Inflammatory macrophage treated with lipopolysaccharide for 4 hours (primary cell): ENCODE measurements at places on chromosomes 11 and 22.
A peak's percentile ranks its signal among the peaks of the same experiment; 100 is the strongest.

- no peak for DNase-seq
These were observed 157.0 kb upstream of the NECTIN1 start for GRCh38 chr11:119885861-119886567.

DNA sequence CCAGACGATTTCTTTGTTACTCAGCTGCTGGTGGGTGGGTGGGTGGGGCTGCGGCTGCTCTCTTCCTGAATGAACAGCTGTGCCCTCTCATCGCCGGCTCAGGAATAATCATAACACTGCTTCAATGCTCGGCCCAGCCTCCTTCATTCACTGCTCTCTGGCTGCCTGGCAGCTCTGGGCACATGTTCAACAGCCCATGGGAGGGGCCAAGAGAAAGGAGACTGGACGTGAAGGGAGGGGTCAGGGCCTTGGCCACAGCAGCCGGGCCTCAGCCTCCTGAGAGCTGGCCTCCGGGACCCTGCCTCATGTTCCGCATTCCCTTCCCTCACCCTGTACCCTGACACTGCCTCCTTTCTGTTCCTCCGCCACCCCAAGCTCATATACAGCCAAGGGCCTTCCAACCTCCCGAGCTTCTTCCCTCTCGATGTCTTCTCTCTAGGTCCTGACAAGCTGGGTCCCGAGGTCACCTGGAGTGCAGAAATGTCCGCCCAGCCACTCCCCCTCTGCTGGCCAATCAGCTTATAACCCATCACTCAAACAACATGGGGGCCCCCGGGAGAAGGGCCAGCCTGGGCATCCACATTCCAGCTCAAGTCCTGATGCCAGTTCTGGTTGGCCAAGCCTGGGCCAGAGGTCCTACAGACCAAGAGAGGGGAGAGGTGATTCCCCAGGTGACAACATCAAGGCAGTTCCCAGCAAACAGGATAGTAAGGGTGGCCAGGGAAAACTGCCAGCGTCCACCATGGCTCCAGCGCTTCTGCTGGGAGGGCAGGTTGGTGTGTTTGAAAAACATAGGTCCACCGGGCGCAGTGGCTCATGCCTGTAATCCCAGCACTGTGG is 3.2 kb upstream of the CSDC2 start:
- peak; percentile 11 for DNase-seq

GRCh38 chr11:88448131-88448670 is 110.7 kb upstream of the CTSC start:
- DNase-seq: no peak

GRCh38 chr11:17153757-17154156 is 54.0 kb downstream of the PIK3C2A start:
- no peak for DNase-seq

GRCh38 chr22:18068381-18068988 is 9.3 kb upstream of the PEX26 start:
- DNase-seq: no peak

DNA sequence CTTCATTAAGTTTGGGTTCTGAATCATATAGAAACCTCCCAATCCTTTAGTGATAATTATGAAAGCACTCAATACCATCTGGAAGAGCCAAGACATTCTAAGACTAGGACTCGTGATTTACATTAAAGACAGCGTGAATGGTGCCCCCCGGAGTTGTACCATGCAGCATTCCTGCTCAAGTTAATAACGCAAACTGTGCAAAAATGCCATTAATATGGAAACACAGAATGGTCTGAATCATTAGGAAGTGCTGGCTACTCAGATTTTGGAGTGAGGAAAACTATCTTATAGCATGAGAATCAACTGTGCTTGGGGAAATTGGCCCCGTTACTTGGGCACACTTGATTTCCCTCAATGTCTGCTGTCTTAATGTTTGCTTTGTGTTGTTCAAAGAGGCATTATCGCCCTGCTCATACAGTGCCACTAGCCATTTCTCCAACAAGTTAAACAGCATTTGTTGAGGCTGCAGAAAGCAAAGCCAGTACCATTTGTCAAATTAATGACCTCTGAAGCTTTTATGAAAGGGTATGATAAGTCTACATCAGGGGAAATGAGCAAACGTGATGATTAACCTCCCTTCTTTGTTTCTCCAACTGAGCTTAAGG is 18.5 kb upstream of the TPH1 start:
- no peak for DNase-seq

DNA sequence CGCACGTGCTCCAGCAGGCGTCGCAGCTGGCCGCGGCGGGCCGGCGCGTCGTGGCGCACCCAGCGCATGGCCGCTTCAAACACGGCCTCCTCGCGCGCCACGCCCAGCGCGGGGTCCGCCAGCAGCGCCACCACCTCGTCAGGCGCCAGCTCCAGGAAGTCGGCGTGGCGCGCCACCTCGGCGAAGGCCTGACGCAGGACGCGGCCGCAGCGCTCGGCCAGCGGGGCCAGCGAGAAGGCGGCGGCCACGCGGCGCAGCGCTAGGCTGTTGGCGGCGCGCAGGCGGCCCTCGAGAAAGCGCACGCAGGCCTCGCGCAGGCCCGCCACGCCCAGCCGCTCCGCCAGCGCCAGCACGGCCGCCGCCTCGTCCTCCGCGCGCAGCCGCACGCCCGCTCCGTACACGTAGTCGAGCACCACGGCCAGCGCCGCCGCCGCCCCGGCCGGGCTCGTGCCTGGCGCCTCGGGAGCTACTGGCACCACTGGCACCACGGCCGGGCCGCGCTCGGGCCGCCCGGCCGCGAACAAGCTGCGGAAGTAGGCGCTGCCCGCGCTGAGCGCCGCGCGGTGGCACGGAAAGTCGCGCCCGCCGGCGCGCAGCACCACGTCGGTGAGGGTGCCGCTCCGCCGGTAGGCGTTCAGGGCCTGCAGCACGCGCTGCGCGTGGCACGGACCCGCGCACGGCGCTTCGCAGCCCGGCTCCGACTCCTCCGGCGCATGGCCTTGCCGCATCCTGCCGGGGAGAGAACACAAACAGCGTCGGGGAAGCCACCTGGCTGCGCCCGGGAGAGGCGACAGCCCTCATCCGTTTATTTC is 2.9 kb downstream of the KLHL35 start:
- DNase-seq: peak; percentile 68
